ENCODE measurements at places on chromosomes 13 and 19.

DNA sequence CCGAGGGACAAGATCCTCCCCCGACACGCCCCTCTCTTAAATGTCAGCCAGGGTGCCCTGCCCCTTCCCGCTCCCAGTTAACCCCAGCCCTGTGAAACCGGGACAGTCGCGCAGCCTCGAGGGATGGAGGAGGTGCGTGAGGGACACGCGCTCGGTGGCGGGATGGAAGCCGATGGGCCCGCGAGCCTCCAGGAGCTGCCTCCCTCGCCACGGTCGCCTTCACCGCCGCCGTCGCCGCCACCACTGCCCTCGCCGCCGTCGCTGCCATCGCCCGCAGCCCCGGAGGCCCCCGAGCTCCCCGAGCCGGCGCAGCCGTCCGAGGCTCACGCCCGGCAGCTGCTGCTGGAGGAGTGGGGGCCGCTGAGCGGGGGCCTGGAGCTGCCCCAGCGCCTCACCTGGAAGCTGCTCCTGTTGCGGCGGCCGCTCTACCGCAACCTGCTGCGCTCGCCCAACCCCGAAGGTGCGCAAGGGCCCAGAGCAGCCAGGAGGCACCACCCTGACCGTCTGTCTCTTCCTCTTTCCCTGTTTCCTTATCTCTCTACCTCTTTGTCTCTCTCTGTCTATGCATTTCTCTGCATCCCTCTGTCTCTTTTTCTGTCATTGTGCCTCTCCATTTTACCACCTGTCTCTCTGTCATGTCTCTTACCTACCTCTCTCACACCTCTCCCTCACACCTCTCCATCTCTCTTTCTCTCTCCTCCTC is at the start of gene NCCRP1:
Gene NCCRP1, plus strand, starts transcription at position 105 of the 703 bp plus-strand sequence. Its CDS starts 19 bp downstream, at position 124.
- no peak for DNase-seq

- no peak for DNase-seq
Observed at GRCh38 chr13:45196622-45197021, 4.2 kb downstream of the KCTD4 start.

DNA sequence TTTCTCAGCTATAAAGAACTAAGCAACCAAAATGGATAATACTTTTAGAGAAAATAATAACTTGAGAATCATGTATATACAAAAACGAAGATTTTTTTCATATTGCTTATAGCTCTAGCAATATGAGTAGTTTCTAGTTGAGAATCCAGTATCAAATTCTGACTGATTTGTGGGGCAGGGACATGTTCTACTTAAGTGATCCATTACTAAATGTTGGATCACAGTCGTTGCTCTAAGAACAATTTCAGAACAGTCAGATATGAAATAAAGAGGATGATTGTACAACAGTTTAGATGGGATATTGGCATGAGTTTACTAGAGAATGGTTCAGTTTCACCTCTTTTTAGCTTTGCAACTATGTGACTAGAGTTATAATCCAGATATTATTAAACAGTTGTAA is 39.9 kb downstream of the SOX21 start:
- no peak for DNase-seq

GRCh38 chr19:31255174-31255799 is 93.9 kb downstream of the TSHZ3 start:
- DNase-seq, result no peak

- DNase-seq, result no peak
Observed at GRCh38 chr13:79988573-79988972, 352.4 kb downstream of the SPRY2 start.

DNA sequence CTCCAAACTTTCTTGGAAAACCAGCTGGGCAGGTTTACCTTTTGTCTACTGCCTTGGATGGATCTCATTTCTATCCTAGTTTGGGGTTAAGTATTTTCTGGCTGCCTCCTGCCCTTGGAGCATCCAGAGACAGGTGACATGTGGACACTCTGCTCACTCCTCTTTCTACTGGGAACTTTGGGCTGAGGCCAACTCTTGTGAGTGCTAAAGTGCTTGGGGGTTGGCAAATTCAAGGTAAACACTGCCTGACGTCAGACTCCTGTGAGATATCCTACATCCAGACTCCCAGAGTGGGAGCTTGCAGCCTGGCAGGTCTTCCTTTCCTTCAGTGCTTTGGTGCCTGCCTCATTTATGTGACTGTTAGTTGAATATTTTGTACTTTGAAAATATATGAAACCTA is 388.1 kb downstream of the KCNRG start:
- no peak for DNase-seq

GRCh38 chr13:79405501-79405830 is 589 bp downstream of the RBM26 start:
- no peak for DNase-seq

DNA sequence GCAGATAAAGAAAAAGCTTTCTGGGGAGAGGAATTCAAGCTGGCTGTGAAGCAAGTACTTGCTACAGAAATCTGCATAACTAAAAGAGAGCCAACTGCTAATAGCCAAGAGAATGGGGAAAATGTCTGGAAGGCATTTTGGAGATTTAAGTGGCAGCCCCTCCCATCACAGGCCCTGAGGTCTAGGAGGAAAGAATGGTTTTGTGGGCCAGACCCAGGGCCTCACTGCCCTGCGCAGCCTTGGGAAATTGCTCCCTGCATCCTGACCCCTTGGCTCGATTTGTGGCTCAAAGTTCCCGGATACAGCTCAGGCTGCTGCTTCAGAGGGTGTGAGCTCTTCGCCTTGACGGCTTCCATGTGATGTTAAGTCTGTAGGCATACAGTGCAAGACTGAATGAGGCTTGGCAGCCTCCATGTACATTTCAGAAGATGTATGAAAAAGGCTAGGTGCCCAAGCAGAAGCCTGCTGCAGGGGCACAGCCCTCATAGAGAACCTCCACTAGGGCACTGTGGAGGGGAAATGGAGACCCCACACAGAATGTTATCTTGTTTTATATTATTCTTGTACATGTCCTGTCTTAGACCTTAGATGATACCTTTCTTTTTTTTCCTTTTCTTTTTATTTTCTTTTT is 34.4 kb downstream of the MZT1 start:
- no peak for DNase-seq

GRCh38 chr13:98366959-98367358 is 189.9 kb upstream of the RNF113B start:
- DNase-seq, result no peak

DNA sequence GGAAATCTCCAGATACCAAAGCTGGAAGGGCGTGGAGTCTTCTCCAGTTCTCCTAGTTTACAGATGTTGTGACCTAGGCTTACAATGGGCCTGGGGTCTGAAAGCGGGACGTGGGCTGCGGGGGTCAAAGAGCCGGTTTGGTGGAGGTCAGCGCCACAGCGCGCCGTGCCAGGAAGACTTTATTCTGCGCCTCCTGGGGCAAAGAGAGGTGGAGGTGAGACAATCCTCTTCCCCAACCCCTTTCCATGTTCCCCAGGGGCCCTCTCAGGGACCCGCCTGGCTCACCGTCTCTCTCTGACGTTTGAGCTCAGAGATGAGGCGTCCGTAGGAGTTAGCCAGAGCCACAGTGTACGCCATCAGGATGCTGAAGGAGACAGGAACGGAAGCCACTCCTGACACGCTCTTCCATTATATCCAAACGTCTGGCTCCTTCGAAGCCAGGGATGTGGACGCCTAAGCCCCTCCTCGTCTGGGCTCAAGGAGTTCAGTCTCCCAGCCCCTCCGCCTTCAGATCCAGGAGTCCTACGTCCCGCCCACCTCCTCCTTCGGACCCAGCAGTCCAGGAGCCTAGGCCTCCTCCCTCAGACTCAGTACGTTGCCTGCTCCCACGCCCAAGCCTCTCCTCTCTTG is 776 bp upstream of the LENG1 start:
- no peak for DNase-seq

GRCh38 chr19:50719566-50719965 is at the start of gene SHANK1:
TSS of gene SHANK1 (minus strand) at chr19:50719802. CDS start at chr19:50716919, 2,883 bp downstream.
- no peak for DNase-seq

GRCh38 chr13:46468570-46469463 is 81.8 kb upstream of the RUBCNL start:
- no peak for DNase-seq

DNA sequence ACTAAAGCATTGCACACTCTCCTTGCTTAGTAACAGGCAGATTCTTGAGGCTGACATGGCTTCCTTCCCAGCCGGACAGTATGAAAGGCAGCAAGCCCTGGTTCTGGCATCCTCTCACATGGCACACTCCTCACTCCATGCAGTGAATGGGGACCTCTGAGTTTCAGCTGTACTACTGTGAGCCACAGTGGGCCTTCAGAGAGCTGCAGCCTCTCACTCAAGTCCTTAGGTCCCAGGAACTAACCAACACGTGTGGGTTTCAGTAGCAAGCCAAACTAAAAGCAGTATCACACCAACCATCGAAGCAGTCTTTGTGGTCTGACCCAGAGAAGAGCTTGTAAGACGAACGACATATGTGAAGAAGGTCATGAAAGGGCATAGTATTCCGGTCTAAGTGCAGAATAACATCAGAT is 128.2 kb downstream of the TBC1D4 start:
- no peak for DNase-seq

DNA sequence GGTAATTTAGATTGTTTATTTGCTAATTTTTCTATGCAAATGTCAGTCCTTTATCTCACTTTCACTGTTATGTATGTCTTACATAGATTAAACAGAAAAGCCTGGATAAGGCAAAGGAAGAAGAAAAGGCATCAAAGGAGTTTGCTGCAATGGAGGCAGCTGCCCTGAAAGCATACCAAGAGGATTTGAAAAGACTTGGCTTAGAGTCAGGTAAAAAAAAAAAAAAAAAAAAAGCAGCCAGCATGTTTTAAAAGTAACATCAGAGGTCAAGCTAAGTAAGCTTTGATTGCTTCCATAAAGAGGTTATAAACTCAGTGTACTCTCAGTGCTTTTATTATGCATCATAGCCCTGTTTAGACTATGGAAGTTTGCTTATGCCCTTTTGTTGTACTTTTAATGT is 3.8 kb downstream of the WBP4 start:
- no peak for DNase-seq

DNA sequence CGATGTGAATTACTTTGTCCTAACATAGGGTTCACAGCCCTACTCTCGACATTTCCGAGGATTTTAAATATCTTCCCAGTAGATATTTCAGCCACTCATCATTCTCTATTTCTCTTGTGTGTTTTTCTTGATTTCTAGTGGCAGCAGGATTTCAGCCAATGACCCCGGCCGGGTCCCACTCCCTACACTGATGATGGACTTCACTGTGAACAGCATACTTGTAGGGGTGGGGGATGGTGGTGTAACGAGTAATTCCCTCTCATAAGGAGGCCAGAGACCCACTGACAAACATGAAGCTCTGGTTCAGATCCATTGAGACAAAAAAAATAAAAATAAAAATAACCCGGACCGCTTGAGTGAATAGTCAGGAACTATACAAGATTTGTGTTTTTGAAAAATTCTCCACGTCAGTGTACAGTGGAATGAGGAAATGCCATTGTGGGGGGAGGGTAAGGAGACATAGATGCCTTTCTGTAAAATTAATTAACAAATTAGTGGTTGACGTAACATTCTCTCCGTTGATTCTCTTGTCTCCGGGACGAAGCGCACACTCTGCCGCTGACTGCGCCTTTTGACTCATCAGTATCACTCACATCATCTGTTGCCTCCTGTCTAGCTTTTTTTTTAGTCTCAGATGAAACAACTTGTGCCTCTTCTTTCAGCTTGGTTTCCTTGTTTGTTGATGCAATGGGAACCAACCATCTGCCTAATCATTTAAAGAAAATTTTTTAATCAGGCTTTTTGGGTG is 48.8 kb upstream of the IRS2 start:
- DNase-seq, result no peak

GRCh38 chr13:68998056-68998455 is 1109.6 kb upstream of the ATXN8OS start:
- DNase-seq, result no peak

GRCh38 chr13:62432295-62432694 is 1016.6 kb upstream of the PCDH20 start:
- no peak for DNase-seq

DNA sequence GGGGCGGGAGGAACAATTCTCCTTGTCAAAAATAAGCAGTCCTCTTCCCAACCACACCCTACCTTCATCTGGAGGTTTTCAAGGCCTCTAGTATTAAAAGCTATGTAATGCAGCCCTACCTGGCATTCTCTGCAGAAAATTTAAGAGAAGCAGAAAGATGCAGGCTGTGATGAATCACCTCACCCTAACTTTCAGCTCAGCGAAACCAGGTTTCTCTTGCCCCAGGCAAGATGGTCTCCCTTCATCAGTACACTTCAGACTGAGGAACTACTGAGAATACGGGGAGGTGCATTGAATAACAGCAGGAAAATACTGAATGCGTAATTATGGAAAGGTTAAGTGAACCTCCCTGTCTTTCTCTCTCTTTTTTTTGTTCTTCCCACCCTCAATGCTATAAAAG is 437.6 kb upstream of the KLF12 start:
- no peak for DNase-seq

GRCh38 chr13:41268764-41269163 is 5.4 kb upstream of the MTRF1 start:
- DNase-seq, result no peak

DNA sequence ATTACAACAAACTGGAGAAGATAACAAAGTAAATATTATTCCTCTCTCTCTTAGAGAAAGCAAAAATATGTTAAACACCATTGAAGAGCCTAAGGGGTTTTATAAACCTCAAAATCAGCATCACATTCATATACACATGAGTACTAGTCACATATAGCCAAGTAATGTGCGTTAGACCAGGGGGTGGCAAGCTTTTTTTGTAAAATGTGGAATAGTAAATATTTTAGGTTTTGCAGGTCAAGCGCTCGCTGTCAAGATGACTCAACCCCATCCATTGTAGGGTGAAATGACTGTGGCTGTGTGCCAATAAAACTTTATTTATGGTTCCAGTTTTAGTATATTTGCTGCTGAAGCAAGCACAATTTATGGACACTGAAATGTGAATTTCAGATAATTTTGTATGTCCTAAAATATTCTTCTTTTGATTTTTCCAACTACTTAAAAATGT is 21.7 kb downstream of the RFX2 start:
- DNase-seq, result no peak

DNA sequence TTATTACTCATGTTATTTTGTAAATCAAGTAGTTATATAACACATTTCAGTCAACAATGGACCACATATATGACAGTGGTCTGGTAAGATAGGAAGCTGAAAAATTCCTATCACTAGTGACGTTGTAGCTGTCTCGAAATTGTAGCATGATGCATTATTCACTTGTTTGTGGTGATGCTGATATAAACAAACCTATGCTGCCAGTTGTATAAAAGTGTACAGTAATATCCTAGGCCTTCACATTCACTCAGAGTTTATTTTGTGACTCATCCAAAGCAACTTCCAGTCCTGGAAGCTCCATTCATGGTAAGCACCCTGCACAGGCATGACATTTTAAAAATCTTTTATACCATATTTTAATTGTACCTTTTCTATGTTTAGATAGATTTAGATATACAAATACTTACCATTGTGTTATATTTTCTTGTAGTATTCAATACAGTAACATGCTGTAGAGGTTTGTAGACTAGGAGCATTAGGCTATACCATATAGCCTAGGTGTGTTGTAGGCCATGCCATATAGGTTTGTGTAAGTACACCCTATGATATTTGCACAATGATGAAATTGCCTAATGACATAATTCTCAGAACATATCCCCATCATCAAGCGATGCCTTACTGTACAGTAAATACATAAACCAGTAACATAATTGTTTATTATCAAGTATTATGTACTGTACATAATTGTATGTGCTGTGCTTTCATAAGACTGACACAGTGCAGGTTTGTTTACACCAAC is 49.3 kb downstream of the IFT88 start:
- DNase-seq, result no peak

Measured in right forelimb (tissue), 1 donor.